ENCODE measurements at places on chromosomes 13 and 19.

- no peak for DNase-seq
Observed at GRCh38 chr19:30144242-30144758, 202.3 kb downstream of the URI1 start.

- no peak for DNase-seq
Observed at GRCh38 chr13:30572859-30573275, 44.9 kb upstream of the USPL1 start.

DNA sequence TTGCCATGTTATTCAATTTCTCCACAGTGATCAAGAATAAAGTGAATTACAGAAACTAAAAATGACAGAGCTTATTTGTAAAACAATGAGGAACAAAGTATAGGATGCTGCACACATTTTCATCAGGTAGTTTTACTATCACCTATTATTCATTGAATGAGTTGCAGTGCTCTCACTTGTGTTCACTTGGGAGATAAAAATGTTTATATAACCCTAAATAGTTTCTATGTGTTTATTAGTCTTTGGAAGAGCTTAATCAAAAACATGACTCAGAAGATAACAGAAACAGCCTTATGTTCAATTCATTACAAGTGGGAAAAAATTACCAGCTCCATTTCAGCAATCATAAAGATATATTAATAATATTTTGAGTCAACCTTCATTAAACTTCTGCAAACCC, 796.2 kb downstream of the SLITRK1 start:
- DNase-seq: no peak

DNA sequence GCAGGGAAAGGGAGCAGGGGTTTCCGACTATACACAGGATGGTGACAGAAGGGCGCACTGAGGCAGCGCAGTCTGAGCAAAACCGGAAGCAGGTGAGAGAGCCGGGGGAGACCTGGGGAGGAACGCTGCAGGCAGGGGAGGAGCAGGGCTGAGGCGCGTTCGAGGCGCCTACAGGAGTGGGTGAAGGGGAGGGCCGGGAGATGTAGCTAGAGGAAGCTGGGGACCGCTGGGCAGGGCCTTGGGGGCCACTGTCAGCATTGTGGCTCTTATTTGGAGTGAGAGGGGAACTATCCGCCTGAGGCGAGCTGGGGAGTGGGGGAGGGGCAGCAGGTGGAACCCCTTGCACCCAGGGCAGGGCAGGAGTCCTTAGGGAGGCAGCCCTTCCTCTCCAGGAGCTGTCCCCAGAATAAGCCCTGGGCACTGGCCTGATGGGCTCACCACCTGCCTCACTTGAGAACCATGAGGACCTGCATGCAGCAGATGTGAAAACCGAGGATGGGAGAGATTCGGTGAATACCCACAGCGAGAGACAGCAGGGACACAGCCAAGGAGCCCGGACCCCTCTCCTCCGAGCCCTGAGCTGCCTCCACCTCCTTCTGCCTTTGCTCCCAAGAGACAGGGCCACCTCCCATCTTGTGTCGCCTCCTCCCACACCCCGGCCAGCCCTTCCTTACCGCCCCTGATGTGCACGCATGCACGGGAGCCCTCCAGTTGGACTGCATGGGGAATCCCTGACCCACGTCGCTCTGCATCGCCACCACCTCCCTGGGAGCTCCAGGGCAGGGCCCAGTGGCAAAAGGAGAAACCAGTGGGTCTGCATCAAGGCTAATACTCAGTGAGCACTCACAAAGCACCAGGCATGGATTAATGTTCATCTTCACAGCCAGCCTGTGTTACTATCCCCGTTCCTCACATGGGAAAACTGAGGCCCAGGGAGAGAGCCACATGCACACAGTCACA, 10.3 kb downstream of the AKT2 start:
- DNase-seq: peak; percentile 36

DNA sequence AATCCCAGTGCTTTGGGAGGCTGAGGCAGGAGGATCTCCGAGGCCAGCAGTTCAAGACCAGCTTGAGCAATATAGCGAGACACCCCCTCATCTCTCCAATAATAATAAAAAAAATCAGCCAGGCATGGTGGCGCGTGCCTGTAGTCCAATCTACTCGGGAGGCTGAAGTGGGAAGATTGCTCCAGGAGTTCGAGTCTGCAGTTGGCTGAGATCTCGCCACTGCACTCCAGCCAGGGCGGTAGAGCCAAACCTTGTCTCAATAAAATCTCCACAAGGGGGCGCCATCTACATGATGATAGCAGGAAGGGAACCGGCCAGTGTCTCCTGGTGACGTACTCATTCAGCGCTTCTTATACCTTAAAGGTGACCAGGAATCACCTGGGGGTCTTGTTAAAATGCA, 13.6 kb upstream of the C5AR1 start:
- DNase-seq: peak; percentile 75

DNA sequence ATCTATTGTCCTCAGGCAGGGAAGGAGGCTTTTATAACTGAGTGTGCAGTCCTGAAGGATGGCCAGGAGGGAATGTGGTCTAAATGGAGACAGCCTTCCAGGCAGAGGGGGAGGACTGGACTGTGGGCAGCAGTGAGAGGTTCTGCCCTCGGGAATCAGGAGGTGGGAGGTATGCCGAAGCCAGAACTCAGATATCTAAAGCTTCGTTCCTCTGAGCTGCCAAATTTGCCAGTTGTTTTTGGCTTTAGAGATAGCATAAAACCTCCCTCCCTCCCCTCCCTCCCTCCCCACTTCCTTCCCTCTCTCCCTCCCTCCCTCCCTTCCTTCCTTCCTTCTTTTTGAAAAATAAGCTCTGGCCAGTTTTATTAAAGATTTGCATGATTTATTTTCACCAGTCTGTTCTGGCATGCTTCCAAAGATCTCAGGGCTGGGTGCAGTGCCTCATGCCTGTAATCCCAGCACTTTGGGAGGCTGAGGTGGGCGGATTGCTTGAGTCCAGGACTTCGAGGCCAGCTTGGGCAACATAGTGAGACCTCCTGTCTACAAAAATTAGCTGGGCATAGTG, 2.4 kb downstream of the MEDAG start:
- no peak for DNase-seq

GRCh38 chr19:45503909-45504308, 3.4 kb upstream of the VASP start:
- no peak for DNase-seq
